Iris pigment epithelial cell (primary cell): ENCODE measurements at places on chromosomes 7 and 10.

DNA sequence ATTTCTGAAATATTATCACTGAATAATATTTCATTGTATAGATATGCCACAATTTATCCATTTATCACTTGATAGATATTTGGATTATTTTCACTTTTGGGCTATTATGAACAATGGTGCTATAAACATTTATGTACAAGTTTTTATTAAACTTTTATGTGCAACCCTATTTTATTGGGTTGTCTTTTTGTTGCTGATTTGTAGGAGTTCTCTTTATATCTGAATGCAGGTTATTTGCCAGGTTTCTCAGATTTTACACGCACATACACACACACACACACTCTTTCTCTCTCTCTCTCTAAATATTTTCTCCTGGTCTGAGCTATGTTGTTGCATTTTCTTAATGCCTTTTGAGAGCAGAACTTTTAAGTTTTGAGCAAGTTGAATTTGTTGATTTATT is 36.2 kb downstream of the ADK start:
- DNase-seq = no peak

- peak; percentile 46 for DNase-seq
Measured at GRCh38 chr10:52729271-52730104, 43.1 kb downstream of the MBL2 start.

DNA sequence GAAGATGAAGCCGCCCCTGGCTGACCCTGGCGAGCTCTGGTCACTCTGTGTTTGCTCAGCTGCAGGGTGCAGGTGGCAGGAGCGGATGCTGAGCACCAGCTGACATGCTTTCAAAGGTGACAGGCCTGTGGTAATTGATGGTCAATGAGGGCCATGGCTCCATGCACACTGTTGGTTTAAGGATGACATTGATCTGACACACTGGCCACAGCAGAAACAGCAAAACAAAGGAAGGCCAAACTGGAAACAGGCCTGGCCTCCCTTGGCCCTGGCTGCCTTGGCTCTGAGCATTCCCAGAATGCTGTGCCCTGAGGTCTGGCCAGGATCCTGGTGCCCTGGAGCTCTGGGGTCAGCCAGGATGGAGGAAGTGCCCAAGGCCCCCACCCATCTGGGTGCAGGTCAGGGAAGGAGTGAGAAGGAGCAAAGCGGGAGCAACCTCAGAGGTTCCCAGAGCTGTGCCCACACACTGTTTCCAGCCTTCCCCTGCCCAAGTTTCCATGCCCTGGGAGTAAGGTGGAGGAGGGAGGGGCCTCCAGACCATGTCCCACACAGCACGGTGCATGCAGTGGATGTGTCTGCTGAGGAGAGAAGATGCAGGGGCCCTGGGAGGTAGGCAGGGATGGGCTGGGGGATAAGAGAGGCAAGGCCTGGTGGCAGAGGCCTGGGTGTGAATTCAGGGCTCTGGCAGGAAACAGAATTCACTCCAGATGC is 302.2 kb downstream of the RPS24 start:
- no peak for DNase-seq

DNA sequence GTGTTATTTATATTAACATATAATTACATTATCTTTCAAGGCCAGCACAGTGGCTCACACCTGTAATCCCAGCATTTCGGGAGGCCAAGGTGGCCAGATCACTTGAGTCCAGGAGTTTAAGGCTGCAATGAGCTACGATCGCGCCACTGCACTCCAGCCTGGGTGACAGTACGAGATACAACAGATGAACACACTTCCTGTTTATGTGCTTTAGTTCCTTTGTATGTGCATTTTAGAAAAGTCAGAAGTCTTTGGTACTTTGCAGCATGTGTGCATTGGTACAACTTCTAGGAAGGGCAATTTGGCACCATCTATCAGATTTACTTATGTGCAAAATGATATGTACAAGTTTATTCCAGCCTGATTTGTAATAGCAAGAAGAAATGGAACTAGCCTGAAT is 13.3 kb downstream of the SLC35G1 start:
- DNase-seq = no peak

- DNase-seq = no peak
Measured at GRCh38 chr10:97129666-97130065, 56.1 kb downstream of the SLIT1 start.

- DNase-seq = no peak
Measured at GRCh38 chr7:4074407-4074806, 607.7 kb upstream of the FOXK1 start.

DNA sequence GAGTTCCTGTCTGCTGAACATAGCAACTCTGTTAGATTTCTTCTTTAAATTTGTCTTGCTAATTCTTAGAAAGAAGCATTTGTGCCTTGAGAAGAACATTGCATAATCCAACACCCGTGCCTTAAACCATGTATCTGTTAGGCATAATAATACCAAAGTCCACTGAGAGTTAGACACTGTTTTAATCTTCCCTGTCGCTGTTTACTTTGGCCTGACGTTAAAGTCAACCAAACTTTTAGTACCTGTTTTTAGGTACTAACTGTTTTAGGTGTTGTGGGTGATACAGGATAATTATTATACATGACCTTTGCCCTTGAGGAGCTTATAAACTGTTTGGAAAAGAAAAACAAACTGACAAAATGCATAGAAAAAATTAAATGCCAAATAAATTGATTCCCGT is 43.6 kb downstream of the KLHDC10 start:
- no peak for DNase-seq

GRCh38 chr10:82149674-82150073 is 274.7 kb downstream of the NRG3 start:
- DNase-seq = no peak

- DNase-seq = no peak
Measured at GRCh38 chr10:47366731-47367460, 17.2 kb downstream of the ZNF488 start.

DNA sequence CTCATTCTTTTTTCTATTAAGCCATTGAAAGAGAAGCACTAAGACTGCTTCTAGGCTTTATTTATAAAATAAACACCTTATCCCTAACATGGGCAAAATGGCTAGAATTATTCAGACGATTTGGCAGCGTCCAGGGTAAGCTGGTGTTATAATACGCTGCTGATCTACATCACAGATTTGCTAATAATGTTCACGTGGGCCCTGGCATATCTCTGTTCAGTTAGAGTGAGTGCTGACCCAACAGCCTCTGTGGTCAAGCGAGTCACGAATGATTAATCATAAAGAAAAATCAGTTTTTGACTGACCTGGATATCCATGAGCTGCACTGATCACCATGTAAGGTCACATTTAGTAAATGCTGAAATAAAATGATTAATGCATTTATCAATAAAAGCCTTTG is 28.4 kb upstream of the CBLL1 start:
- DNase-seq = peak; percentile 81

DNA sequence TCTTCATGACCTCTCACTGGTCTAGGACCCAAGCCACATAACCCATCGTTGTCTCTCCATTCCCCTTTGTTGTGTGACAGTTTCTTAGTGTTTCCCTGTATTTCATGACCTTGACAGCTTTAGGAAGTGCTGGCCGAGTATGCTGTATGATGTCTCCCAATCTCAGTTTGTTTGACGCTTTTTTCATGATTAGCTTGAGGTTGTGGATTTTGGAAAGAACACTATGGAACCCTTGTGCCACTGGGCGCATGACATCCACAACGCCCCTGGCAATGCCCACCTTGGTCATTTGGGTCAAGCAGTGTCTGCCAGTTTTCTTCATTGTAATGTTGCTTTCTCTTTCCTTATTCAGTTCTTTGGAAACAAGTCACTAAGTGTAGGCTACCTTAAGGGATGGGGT is 52.3 kb downstream of the RBM33 start:
- DNase-seq = no peak

DNA sequence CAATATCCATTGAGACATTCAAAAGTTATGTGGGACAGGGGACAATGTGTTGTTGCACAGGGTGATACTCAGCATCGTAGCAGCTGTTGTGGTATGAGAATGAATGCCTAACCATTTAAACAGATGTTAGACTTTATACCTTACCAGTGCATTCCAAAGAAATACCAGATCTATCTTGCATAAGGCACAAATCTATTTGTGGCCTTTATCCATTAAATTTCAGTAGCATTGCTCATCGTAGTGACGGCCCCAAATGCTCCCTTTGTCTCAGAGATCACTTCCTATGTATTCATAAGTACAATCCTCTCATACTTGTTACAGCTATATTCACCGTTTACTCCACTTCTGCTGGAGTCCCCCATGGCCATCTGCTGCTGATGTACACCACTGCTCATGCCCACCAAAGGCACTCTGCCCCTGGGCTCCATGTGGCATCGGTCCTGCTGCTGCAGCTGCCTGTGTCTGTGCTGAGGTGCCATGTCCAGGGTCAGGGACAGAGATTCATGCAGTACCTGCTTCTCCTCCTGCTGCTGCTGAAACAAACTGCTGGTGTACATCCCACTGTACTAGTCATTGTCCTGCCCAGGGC is 96.3 kb downstream of the CPED1 start:
- DNase-seq = peak; percentile 95

GRCh38 chr10:114632869-114633715 is 25.0 kb downstream of the ABLIM1 start:
- peak; percentile 81 for DNase-seq

GRCh38 chr7:67406976-67407375 is 410.3 kb downstream of the TYW1 start:
- no peak for DNase-seq

- peak; percentile 31 for DNase-seq
Measured at GRCh38 chr7:93030605-93031225, 87.1 kb downstream of the SAMD9 start.

DNA sequence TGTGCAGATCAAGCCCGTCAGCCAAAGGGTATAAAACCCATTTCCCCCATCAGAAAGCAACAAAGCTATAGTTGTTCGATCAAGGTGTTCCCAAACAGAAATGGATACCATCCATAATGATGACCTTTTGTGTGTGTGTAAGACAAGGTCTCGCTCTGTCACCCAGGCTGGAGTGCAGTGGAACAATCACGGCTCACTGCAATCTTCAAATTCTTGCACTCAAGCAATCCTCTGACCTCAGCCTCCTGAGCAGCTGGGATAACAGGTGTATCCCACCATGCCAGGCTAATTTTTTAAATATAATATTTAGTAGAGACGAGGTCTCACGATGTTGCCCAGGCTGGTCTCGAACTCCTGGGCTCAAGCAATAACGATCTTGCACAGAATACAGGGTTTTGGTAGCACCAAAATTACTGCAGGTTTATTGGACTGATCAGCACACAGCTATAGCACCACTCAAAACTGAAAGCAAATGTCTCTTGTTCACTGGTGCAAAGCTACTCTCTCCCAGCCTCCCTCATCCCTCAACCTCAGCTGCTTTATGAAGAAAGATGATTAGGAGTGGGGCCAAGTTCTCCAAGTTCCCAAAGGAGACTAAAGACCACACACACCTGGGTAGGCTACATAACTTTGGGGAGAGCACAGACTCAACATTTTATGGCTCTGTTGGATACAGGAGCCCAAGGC is 80.5 kb downstream of the ABI1 start:
- DNase-seq = no peak

DNA sequence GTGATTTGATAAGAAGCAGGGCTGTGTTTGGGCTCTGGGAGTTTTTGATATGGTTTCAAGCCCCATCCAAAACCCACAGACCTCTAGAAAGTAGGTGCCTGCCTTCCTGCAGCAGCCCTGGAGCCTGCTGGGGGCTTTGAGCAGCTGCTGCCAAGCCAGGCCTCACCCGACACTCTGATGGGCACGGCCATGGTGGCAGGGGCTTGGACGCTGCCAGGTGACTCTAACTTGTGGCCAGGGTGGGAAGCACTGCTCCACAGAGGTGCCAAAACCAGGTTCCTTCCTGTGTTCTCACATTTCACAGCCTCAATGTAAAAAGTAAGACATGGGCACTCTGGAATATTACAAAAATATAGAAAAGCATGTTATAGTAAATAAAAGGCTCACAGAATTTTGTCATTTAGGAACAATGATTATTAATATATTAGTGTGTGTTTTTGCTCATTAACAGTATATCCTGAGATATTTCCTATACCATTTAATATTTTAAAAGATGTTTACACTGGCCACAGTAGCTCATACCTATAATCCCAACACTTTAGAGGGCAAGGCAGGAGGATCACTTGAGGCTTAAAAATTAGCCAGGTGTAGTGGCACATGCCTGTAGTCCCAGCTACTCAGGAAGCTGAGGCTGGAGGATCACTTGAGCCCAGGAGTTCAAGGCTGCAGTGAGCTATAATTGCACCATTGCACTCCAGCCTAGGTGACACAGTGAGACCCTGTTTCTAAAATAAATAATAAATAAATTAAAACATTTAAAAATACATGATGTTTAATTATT is 95.1 kb downstream of the EGFR start:
- DNase-seq = no peak

DNA sequence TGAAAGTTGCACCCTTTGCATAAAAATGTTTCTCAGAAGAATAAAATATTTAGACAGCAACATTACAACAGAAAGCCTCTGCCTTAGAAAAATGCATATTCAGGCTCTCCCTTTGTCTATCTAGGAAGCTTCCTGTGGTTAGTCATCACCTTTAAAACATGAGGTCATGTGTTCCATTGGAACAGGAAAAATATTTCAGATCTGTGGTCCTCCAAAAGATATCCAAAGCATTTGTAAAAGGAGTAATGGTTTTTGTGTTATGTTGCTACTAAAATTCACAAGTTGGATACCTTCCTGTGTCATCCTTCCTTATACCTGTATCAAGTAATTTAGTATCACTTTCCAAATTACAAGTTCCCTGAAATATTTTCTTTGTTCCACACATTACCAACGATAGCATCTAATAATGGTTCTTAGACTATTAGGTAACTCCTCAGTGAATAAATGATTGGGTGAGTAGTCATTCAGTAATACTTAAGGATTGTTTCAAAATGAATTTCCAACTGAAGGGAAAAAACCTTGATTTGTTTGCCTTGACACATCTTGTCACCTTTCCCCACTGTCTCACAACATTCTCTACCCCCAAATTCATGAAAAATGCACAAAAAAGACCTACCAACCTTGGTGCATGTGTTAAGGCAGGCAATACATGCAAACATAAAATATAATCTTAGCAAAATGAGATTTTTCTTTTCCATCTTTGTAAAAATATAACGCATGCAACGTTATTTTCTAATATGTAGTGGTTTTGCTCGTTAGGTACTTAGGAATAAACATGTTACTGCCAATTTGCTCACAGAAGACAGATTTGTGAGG is 19.7 kb upstream of the RHOBTB1 start:
- peak; percentile 81 for DNase-seq

GRCh38 chr7:27955011-27955410 is 215.0 kb downstream of the TAX1BP1 start:
- DNase-seq = no peak

GRCh38 chr10:3415878-3416605 is 243.5 kb upstream of the PITRM1 start:
- DNase-seq = no peak

DNA sequence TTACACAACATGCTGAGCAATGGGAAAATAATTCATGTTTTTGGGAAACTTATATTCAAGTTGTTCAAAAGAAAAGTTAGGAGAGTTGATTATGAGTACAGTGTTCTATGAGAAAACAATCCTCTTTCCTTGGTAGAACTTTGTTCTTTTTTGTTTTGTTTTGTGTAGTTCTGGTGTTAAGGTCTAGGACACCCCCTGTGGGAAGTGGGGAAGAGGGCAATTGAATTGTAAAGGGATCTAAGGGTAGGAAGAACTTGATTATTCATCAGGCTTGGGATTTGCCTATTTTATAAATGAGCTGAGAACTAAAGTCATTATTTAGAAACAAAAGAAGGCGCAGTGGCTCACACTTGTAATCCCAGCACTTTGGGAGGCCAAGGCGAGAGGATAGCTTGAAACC is 25.9 kb upstream of the CDK13 start:
- DNase-seq = no peak
